Left hindlimb (tissue), 1 donor: ENCODE measurements at places on chromosomes 16 and 17.
A peak's percentile ranks its signal among the peaks of the same experiment; 100 is the strongest.

DNA sequence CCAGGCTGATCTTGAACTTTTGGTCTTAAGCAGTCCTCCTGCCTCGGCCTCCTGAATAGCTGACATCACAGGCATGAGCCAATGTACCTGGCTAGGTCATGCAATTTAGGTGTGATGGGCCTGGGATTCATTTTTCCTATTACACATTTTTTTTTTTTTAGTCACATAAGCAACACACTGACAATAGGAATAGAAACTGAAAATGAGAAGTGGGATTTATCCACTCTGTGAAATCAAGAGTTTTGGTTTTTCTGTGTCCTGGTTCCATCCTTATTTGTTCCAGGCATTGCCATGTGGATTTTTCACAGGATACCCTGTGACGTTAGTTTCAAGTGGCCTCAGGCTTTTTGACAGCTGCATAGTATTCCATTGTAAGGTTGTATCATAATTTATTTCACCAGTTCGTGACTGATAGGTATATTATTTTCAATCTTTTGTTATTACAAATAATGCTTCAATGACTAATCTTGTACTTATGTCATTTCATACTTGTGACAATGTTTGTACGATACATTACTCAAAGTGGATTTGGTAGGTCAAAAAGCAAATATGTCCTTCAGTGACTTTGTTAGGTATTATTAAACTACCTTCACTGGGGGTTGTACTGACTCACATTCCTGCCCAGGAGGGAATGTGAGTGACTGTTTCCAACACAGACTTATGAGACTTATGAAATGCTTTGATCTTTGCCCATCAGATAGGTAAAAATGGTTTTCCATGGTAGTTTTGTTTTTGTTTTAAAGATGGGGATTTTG is 10.6 kb downstream of the ADCY7 start:
- DNase-seq, result no peak

DNA sequence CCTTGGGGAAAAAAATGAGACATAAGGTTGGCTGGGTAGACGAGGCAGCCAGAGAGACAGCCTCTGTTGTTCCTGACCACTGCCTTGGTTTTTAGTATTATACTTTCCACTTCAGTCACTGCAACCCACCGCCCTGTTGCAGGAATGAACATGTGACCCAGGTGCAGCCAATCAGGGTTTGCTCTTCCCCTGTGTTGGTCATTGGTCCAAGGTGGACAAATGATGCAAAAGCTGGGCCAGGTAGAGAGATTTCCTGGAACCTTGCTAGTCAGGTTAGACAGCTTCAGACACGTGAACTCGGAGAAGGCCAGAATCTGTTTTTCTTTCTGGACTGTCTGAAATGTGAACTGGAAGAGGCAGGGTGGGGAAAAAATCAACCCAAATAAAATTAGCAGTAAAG is 452.4 kb upstream of the RBFOX1 start:
- no peak for DNase-seq

DNA sequence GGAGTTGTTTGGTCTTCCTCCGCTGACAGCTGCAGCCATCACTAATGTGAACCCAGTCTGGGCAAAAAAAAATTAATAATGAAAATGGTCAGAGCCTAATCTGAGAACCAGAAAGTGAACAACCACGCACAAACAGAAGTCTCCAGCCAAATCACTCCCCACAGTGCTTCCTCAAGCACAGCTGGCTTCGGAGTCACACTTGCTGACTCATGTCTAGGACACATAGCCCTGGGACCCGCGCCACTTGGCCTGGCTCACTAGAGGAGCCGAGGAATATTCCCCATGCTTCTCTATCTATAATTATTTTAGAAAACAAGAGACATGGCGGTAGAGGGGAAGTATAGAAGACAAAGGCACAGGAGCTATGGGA is 109.1 kb downstream of the ZFHX3 start:
- peak; percentile 86 for DNase-seq

DNA sequence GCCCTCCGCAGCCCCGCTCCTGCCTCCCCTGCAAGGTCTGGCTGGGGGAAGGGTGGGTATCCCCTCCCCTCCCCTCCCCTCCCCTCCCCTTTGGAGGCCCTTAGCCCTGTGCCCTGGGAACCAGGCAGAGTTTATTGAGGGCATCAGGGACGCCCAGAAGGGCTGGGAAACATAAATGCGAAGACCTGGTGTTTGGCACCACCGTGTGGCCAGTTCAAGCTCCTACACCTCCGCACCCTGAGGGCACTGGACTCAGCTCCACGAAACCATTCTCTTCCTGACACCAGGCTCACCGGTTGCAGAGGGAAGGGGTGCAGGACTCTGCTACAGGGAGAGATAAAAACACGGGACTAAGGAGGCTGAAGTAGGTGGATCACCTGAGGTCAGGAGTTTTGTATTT is 1.0 kb upstream of the AIPL1 start:
- DNase-seq, result peak; percentile 54

- no peak for DNase-seq
Measured at GRCh38 chr17:76074390-76075363, at the start of gene GALR2. GALR2 (plus strand) TSS chr17:76074781; CDS start chr17:76074884, 103 bp downstream.

- no peak for DNase-seq
Measured at GRCh38 chr17:61455324-61456060, 3.3 kb downstream of the TBX4 start.

- no peak for DNase-seq
Measured at GRCh38 chr17:57752031-57752905, 7.2 kb upstream of the CCDC182 start.
